ENCODE measurements at places on chromosomes 13 and 19. TPM values are rescaled to one million over a fixed set of nuclear protein-coding genes. Genes with fewer than 3 reads are reported as not detected.

The CLEC4G gene
- not detected for total RNA-seq

DNA sequence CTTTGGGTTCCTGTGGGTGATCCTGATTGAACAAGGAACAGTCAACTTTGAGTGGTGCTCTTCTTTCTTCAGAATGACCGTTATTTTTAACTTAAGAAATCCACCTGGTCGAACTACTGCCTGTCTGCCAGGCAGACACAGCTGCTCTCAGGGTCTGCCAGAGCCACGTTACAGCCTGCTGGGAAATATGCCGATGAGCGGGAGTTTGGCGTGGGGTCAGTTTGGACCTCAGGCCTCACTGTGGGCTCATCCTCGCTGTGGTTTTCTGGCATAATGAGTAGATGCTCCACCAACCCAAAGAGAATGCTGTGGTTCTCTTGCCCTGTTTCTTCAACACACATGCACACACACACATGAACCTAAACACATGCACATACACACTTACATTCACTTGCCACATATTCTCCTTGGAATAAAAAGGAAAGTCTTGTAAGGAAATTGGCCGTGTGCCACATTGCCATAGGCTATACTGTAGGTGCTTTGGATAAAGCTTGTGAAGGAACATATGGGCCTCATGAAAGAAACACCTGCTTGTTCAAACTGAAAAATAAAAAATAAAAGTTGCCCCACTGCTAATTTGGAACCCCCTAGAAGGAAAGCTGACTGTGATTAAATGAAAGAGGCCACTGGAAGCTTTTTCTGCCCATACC lies 598.7 kb upstream of the KLF12 start:
- no peak for DNase-seq

The KLF1 gene
- not detected for total RNA-seq

DNA sequence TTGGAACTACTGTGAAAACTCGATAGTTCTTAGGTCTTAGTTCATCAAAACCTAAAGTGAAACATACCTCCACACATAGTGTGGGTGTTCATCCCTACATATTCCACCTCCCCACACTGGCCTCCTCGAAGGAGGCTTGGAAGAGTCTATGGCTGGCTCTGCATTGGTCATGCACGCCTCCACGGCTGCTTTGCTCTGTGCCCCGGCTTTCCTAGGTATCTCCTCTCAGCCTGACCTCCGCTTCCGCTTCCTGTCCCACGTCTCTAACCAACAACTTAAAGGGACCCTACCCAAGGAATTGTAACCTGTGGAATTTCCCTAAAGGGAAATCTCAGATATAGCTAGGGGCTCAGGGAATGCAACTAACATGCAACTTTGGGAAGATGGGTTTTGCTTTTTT lies 79.7 kb upstream of the MBNL2 start:
- DNase-seq: no peak

- DNase-seq: no peak
These were observed 29.2 kb downstream of the SYDE1 start for GRCh38 chr19:15136234-15136954.

Data from pulmonary artery endothelial cell (primary cell).